ENCODE measurements at places on chromosomes 12 and 14.

GRCh38 chr14:86050072-86050683 lies 520.2 kb downstream of the FLRT2 start:
- no peaks in the 10 kb centered on the region for H3K36me3 ChIP-seq
- no peak overlapping the region for H3K4me3 ChIP-seq
- no peak for DNase-seq
- no peaks in the 10 kb centered on the region for H3K27me3 ChIP-seq

DNA sequence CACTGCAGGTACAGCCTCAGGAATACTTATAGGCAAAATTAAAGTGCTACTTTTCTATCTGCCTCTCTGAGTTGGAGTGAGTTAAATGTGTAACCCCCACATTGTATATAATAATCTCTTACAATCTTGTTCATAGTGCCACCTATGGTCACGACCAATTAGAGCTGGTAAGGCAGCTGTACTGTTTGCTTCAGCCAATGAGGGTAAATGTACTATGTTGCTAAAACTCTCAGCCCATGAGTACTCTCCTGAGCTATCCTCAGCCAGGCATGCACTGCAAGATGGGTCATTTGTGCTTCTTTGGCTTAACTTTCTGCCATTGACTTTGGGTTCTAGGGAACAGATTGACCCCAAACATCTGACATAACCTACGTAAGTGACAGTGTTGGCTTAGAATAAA lies 15.0 kb upstream of the MDM2 start:
- H3K27ac ChIP-seq = no peak overlapping the region
- peak; percentile 25 for DNase-seq
- no peaks in the 10 kb centered on the region for H3K36me3 ChIP-seq
- no peaks in the 10 kb centered on the region for H3K27me3 ChIP-seq
- H3K4me1 ChIP-seq = no peaks in the 10 kb centered on the region

GRCh38 chr12:5796171-5796958 lies 148.7 kb downstream of the ANO2 start:
- peak; percentile 64 for DNase-seq
- H3K4me3 ChIP-seq = no peak overlapping the region
- no peak overlapping the region for H3K27ac ChIP-seq
- peaks cover 3% of the 10 kb centered on the region for H3K27me3 ChIP-seq

DNA sequence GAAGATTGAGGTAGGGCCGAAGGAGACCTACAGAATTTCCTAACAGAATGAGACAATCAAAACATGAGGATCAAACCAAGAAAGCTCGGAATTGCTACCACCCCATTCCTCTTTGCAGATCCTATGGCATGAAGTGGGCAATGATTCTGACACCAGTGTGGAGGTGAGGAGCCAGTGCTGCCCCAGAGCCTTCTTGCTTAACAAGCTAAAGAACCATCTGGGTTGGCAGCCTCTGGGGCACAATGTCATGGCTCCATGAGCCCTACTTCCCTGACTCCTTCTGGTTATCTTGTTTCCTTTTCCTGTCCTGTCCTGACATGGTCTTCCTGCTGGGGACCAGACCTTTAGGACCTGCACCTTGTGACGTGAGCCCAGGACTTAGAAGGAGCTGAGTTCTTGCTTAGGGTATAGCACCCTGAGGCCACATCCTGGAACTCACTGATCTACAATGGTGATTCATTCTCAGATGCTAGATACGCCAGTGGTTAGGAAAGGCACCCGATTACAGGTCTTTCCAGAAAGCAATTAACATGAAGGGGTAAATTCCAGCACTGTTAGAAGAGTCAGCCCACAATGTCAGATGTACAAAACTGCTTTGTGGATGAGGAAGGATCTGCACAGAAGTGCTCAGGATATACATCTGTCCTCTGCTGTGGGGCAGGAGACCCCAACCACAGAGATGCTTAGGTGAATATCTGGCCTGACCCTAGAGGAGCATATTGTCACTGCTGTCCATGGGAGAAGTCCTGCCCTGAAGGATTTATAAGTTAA lies 324.2 kb downstream of the ZFP36L1 start:
- peak; percentile 59 for DNase-seq
- H3K36me3 ChIP-seq = peaks cover 3% of the 10 kb centered on the region
- peaks cover 34% of the 10 kb centered on the region for H3K4me1 ChIP-seq
- H3K4me3 ChIP-seq = no peak overlapping the region

DNA sequence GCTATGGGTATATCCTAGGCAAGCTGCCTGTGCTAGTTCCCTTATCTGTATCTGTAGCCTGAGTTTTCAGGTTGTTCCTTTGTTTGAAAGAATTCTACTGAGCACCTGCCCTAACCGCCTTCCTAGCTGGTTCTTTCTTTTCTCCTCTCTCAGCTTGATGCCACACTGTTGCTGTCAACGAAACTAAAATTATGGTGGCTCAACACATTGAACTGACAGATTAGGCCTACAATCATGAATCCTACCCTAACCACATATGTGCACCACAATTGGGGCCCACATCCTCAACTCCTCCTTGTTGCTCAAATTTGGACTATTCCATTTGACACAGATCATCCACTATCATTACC lies 36.2 kb upstream of the RESF1 start:
- peak overlapping the region; percentile 14 for H3K27ac ChIP-seq
- H3K4me1 ChIP-seq = peaks cover 13% of the 10 kb centered on the region
- peak; percentile 13 for DNase-seq
- no peaks in the 10 kb centered on the region for H3K27me3 ChIP-seq
- peaks cover 14% of the 10 kb centered on the region for H3K36me3 ChIP-seq

DNA sequence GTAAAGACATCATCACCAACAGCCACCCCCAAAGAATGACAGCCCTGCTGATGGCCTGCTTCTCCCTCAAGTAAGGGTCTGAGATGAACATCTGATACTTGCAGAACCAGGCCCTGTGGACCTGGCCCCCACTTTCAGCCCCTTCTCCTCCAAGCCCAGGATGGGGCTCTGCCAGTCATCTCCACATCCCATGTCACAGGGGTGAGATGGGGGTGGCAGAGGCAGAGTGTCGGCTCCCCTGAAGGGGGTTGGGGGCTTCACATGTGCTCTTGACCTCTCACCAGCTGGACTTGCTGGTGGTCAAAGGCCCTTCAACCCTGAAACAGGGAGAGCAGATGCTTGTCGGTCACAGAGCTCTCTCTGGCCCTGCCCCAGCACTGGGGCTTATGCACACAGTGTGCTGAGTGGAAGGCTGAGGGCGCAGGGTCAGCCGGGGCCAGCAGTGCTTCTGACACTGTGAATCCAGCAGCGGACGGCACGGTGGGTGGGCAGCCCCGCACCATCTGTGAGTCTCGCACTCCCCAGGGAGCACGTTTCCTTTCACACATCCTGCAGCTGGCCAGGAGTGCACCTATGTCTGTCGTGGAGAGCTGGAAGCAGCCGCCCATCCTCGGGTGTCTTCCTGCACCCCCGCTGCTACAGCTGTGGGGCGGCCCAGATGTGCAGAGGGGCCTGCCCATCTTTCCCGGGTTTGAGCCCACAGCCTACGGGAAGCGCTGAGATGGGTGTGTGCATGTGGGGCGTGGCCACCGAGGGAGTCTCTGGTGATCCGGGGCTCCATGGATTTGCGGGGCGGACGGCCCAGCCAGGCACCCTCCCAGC lies 94.3 kb downstream of the ADGRD1 start:
- H3K4me1 ChIP-seq = no peaks in the 10 kb centered on the region
- no peak overlapping the region for H3K27ac ChIP-seq
- H3K36me3 ChIP-seq = no peaks in the 10 kb centered on the region
- no peak overlapping the region for H3K4me3 ChIP-seq
- peaks cover 2% of the 10 kb centered on the region for H3K27me3 ChIP-seq
- no peak for DNase-seq

DNA sequence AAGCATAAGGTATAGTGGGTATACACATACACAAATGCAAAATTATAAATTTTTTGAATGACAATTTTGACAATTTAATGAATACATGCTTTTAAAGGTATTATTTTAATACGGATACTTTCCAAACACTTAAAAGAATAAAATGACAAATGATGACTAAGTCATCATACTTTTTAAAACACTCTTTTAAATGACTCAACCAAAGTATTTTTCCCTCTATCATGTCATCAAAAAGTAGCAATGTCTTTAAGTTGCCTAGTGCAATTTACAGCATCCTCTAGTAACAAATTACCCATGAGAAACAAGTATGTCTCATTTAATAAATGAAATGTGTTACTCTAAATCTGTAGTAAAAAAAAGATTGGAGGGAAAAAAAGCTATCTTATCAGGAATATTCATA lies 73.3 kb downstream of the RPS6KA5 start:
- peaks cover 42% of the 10 kb centered on the region for H3K4me1 ChIP-seq
- peak overlapping the region; percentile 47 for H3K27ac ChIP-seq
- DNase-seq = no peak
- no peaks in the 10 kb centered on the region for H3K27me3 ChIP-seq
- peaks cover 16% of the 10 kb centered on the region for H3K36me3 ChIP-seq

DNA sequence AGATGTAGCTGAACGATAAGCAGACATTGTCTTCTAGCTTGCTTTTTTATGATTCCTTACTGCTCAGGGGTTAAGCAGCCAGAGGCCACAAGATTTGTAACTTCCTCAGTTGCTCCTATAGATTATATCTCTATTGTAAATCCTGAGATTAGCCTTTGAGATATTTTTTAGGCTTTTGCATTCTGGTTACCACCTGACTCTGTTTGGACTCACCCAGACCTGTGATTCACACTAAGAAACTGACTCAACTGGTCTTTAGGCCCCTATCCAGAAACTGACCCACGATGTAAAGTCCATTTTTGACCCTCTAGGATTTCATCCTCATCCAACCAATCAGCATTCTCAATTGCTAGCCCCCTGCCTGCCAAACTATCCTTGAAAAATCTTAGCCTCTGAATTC lies 194.4 kb downstream of the RASSF9 start:
- no peak overlapping the region for H3K27ac ChIP-seq
- H3K4me1 ChIP-seq = no peaks in the 10 kb centered on the region
- no peaks in the 10 kb centered on the region for H3K27me3 ChIP-seq
- no peak overlapping the region for H3K4me3 ChIP-seq
- H3K36me3 ChIP-seq = no peaks in the 10 kb centered on the region

GRCh38 chr12:42590330-42590934 lies 886 bp upstream of the PRICKLE1 start:
- H3K27me3 ChIP-seq = peaks cover 39% of the 10 kb centered on the region
- peak overlapping the region; percentile 59 for H3K4me3 ChIP-seq
- peak; percentile 16 for DNase-seq

GRCh38 chr12:3036901-3037600 lies 40.1 kb upstream of the TSPAN9 start:
- no peaks in the 10 kb centered on the region for H3K4me1 ChIP-seq
- peaks cover 5% of the 10 kb centered on the region for H3K27me3 ChIP-seq
- no peak for DNase-seq
- H3K4me3 ChIP-seq = no peak overlapping the region
- H3K36me3 ChIP-seq = no peaks in the 10 kb centered on the region
- no peak overlapping the region for H3K27ac ChIP-seq

DNA sequence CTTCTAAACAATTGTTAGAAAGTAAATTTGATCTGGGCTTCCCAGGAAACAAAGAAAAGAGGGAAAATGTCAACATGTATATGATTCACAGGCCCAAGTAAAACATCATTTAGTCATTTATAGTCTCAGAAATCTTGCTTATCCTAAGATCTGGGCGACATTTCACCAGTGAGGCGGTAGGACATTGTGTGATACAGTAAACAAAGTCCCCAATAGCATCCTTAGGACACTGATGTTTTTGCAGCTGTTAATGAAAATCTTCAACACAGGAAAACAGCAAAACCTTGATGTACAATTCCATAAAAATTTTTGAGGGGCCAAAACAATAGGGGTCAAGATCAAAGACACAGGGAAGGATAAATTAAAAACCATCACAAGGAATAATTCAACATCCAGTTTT lies 20.2 kb downstream of the LMO3 start:
- H3K27me3 ChIP-seq = no peaks in the 10 kb centered on the region
- no peak overlapping the region for H3K27ac ChIP-seq
- no peaks in the 10 kb centered on the region for H3K36me3 ChIP-seq
- no peak for DNase-seq
- no peak overlapping the region for H3K4me3 ChIP-seq
- no peaks in the 10 kb centered on the region for H3K4me1 ChIP-seq

DNA sequence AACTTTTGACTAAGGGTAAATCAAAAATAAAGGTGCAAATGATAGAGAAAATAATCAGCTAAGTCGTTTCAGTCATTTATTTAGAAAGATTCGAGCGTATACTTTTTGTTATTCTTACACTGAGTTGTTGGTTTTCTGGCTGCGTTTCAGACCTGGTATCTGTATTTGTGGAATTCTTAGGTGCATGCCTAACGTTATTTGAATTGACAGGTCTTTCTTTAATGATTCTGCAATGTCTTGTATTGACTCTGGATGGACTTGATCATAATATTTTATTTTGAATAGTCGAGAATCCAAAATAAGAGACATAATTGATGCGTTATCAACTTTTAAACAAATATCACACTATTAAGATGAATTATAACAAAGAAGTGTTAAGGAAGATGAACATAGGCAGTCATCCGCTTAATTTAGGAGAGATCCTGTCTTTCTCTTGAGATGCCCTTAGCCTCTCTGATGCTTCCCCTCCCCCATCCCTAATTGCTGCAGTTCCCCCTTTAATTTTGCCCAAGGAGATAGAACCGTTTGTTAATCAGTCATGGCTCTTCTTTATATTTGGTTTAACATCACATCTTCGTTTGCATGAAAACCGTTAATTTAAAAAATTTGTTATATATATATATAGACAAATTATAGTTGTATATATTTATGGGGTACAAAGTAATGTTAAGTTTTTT lies 1.8 kb downstream of the ALX1 start:
- H3K4me1 ChIP-seq = peaks cover 5% of the 10 kb centered on the region
- H3K4me3 ChIP-seq = no peak overlapping the region
- H3K27ac ChIP-seq = no peak overlapping the region
- DNase-seq = no peak
- no peaks in the 10 kb centered on the region for H3K36me3 ChIP-seq
- peaks cover 47% of the 10 kb centered on the region for H3K27me3 ChIP-seq
